ENCODE measurements at places on chromosomes 13 and 19.

- no peak for DNase-seq
Observed at GRCh38 chr13:40096357-40096901, 441.0 kb downstream of the COG6 start.

GRCh38 chr19:56119582-56119978 is 1.5 kb downstream of the ZNF787 start:
- DNase-seq: no peak

- DNase-seq: no peak
Observed at GRCh38 chr19:13935765-13936510, 2.3 kb downstream of the PODNL1 start.

DNA sequence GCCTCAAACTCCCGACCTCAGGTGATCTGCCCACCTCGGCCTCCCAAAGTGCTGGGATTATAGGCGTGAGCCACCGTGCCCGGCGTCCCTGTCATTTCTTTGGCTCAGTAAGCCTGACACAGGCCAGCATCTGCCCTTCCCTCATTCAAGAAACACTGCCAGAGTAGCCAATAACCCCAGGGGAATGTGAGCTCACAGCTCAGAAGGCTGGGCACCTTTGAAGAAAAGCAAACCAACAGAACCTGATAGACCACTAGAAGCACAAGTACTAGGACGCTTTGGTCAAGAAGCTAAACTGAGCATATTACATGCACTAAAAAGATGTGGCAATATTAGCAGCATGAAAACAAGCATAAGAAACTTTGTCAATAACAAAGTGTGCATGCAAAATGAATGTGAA is 14.2 kb downstream of the SIGLEC5 start:
- DNase-seq: no peak

- DNase-seq: no peak
Observed at GRCh38 chr13:110227864-110228643, 78.9 kb downstream of the COL4A1 start.

GRCh38 chr19:42270346-42271044 is 1.4 kb downstream of the CIC start:
- no peak for DNase-seq

GRCh38 chr13:112330066-112330465 is 46.1 kb upstream of the SPACA7 start:
- DNase-seq: no peak

- no peak for DNase-seq
Observed at GRCh38 chr13:99218969-99219368, 18.3 kb downstream of the UBAC2 start.

- no peak for DNase-seq
Observed at GRCh38 chr13:112453874-112454647, 77.9 kb downstream of the SPACA7 start.

DNA sequence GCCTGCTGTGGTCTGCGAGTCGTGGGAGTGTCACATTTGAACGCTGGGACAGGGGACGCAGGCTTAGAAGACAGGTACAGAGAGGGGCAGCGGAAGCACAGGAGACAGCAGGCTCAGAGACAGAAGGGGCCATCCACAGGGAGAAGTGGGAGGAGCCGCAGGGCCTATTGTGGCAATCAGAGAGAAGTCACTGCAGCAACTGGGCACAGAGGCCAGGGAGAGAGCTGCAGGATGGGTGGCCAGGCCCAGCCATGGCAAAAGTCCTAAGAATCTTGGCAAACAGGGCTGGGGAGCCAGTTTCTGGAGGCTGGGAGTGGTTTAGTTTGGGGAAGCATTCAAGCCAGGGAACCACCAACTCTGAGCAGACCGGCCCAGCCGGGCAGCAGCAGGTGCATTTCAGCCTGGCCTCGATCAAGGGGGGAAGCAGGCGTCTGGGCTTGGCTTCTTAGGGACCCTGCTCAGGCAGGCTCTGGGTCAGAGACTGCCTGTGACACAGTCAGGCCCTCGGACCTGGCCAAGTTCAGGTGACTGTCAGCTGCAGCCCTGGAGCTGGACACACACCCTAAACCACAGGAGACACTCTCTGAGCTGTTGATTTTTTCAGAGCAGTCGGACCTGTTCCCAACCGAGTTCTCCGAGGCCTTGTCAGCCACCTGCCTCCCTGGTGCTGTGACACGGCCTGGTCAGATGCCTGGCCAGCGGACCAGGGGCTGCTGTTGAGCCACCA is 11.8 kb downstream of the SH3GL1 start:
- DNase-seq: no peak

DNA sequence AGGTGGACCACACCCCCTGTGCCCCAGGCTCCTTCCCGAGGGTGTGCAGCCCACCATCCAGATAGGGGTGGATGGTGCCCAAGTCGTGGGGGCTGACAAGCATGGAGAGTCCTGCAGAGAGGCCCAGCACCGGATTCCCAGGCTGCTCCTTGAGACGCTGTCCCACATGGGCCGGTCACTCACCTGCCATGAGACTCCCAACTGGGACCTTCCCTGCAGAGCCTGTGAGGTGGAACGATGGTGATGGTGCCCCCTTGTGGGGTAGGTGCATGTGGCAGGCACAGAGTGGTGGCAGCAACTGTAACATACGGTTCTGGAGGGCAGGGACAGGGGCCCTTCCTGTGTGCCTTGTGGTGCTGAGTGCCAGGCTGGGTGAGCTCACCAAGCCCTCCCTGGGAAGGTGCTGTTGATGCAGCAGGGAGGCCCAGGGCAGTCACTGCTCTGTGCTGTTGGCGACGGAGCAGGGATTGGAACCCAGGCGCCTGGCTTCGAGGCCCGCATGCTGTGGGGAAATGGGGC is 33.1 kb downstream of the PPP1R37 start:
- DNase-seq: no peak

- DNase-seq: no peak
Observed at GRCh38 chr19:38068826-38069225, 155.2 kb downstream of the DPF1 start.

DNA sequence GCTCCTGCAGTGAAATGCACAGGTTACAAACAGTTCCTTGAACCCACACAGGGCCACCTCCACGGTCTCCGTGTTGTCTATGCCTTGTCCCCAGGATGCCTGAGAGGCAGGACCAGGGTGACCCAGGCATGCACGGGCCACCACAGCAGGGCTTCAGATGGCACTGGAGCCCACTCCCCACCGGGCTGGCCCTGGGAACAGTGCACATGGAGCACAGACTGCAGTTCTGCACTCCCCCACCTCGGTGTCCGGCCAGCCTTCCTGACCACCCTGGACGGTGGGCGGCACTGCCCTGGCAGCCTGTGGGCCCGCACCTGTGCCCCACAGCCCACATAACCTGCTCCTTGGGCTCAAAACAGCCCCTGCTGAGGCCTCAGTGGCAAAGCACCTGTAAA is 14.3 kb upstream of the SLC35E1 start:
- DNase-seq: no peak

GRCh38 chr13:65638572-65639168 is 1591.5 kb downstream of the PCDH9 start:
- DNase-seq: no peak

GRCh38 chr19:46748325-46749109 is 2.3 kb upstream of the STRN4 start:
- no peak for DNase-seq
